Glomerular endothelial cell (primary cell): ENCODE measurements at places on chromosomes 12 and 14. TPM values are rescaled to one million over a fixed set of nuclear protein-coding genes. Genes with fewer than 3 reads are reported as not detected.

LHX5 gene
- total RNA-seq = not detected in 2 replicates

DNA sequence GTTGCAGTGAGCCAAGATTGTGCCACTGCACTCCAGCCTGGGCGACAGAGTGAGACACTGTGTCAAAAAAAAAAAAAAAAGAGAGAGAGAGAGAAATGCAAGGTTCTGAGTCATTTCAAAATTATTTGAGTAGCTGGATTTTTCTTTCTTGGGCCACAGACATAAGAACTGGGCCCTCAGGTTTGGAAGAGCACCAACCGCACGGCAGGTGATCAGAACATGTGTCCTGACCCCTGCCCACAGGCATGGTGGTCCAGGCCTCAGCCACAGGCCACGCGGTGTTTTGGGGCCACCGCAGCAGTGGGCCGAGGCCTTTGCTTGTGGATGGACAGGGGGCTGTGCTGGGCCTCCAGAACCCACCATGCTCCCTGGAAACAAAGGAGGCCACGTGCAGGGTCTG lies 126.7 kb downstream of the CALM1 start:
- no peak for DNase-seq

- DNase-seq = no peak
Measured at GRCh38 chr12:53053218-53054111, 3.6 kb downstream of the TNS2 start.

KRT81 gene
- total RNA-seq = not detected in 2 replicates

DEPDC4 gene
- total RNA-seq = 0.15 and 0.41 TPM in 2 replicates

C12orf50 gene
- 0.12 TPM in 1 of 2 replicates, not detected in the other for total RNA-seq

GRCh38 chr12:29286081-29286790 lies 94.7 kb downstream of the ERGIC2 start:
- no peak for DNase-seq

CCDC175 gene
- total RNA-seq = not detected in 2 replicates

DNA sequence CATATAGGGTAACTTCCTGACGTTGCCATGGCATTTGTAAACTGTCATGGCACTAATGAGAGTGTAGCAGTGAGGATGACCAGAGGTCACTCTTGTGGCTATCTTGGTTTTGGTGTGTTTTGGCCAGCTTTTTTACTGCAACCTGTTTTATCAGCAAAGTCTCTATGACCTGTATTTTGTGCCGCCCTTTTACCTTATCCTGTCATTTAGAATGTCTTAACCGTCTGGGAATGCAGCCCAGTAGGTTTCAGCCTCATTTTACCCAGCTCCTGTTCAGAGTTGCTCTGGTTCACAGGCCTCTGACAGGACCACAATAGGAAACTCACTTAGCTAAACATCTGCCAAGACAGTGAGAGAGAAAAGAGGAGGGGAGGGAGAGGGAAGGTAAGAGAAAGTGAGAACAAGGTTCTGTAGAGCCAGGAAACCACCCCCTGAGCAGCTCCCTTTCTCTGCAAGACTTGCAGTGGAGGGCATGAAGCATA lies 64.8 kb upstream of the PLEKHG3 start:
- DNase-seq = no peak

EIF2S3B gene
- 0.35 and 2.3 TPM in 2 replicates for total RNA-seq

CLEC2B gene
- 31.2 and 51.1 TPM in 2 replicates for total RNA-seq

GRCh38 chr14:46377305-46377704 lies 274.3 kb downstream of the RPL10L start:
- no peak for DNase-seq

- DNase-seq = no peak
Measured at GRCh38 chr14:94345344-94346064, 22.4 kb upstream of the SERPINA6 start.

GRCh38 chr12:124432376-124432775 lies 135.0 kb downstream of the NCOR2 start:
- no peak for DNase-seq

DNA sequence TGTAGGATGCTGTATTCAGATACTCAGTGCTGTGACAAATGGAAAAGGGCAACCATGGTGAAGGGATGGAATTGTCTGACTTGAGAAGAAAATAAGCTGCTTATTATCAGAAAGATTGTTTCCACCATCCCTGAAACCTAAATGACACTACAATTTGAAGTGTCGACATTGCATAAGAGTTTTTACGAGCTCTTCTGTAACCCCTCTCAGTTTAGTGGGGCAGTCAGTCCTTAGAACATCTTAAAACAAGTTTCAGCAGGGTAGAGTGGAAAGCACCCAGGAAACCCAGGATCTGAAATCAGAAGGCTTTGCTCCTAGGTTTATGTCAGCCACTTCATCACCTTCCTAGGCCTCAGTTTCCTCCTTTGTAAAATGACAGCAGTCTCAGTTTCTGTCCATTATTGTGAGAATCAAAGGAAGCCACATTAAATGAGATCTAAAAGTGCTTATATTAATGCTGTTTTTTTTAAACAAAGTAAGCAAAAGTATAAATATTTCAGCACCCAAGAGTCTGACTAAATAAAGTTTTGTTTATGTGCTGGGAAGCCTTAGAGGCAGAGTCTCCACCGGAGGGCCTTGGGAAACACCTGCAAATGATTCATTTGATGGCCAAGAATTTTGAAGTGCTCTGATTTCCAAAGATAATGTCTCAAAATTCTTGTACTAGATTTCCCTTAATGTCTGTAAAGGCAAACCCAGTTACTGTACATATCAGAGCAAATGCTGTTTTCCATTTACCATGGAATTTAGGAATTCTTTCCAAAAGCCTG lies 1.8 kb downstream of the IFT43 start:
- DNase-seq = no peak

GRCh38 chr12:11827091-11828061 lies 177.9 kb downstream of the ETV6 start:
- DNase-seq = no peak

DNA sequence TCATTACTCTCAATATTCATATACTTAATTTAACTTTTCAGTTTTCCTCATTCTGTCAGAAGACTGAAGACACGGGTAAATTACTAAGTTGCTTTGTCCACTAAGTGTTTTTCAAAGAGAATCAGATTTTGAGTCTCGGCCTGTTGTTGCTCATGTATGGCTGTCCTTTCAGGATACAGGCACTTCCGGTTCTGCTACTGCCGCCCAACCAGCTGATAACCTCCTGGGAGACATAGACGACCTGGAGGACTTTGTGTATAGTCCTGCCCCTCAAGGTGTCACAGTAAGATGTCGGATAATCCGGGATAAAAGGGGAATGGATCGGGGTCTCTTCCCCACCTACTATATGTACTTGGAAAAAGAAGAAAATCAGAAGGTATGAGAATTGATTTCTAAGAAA lies 28.3 kb upstream of the TEAD4 start:
- no peak for DNase-seq

KCNJ8 gene
- total RNA-seq = 0.10 and 0.41 TPM in 2 replicates

MIPOL1 gene
- 12.3 and 16.0 TPM in 2 replicates for total RNA-seq

KSR2 gene
- total RNA-seq = 1.3 and 3.6 TPM in 2 replicates

GRCh38 chr12:50517421-50518048 lies 12.8 kb downstream of the DIP2B start:
- peak; percentile 23 for DNase-seq

- DNase-seq = no peak
Measured at GRCh38 chr14:29553427-29553826, 374.2 kb downstream of the PRKD1 start.

IL22 gene
- not detected in 2 replicates for total RNA-seq

DNA sequence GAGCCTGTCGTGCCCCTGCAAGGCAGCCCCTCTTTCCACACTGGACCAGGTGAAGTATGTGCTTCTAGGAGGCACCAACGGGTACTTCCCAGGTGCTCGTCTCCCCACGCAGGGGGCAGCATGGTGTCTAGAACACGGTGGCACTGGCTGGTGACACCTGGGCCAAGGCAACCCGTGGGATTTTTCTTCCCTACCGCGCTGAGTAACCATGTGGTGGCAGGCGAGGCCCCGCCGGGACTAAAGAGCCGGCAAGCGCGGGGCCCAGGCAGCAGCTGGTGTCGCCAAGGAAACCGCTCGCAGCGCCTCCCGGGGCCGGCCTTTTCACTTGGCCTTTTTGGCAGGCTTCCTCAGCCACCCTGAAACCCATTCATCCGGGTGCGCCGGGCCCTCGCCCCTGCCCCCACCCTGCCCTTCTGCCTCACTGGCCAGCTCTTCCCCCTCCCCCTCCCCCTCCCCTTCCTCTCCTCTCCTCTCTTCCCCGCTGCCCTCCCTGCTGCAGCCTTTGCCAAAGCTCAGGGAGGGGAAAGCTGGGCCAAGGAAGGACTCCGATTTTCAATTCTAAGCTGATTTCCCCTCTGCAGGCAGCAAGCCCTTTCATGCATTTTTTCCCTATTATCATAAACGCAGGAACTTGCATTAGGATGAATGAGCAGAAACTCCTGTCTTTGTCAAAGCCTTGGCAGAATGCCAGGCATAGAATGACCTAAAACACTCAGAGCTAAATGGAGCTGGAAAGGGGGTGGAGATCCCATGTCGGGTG lies 81.2 kb downstream of the IRF2BPL start:
- peak; percentile 77 for DNase-seq

DNM1L gene
- total RNA-seq = 57.8 and 58.7 TPM in 2 replicates

DNA sequence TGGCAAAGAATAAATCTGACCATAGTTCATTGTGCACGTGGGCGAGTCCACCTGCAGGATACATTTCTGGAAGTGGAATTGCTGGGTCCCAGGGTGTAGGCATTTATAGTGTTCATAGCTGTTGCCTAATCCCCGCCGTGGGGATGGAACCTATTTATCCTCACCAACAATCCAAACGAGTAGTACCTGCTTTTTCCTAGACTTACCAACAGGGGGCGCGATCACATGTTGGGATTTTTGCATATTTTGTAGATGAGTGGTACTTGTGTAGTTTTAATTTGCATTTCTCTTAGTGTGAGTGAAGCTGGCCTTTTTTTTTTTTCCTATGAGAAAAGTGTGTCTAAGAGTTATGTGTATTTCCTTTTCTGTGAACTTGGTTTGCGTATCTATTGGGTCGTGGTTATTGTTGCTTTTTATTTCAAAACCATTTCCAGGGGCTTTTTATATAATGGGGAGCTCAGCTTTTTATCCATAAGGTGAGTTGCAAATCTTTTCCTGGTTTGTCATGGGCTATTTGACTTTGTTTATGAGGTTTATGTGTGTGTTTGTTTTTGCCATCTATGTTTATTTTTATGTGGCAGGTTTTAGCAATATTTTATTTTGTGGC lies 67.2 kb downstream of the CCDC92 start:
- DNase-seq = peak; percentile 44

- DNase-seq = no peak
Measured at GRCh38 chr12:26370098-26370497, 174.7 kb downstream of the SSPN start.

DNA sequence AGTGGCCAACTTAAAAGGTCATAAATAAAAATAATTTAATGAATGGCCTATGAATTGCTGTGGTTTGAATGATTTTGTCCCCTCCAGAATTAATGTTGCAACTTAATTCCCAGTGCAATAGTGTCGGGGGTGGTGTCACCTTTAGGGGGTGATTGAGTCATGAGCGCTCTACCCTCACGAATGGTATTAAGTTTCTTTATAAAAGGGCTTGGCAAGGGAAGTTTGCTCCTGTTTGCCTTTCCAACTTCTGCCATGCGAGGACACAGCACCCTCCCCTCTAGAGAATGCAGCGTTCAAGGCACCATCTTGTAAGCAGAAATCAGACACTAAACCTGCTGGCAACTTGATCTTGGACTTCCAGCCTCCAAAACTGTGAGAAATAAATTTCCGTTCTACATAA lies 253.3 kb downstream of the ATXN7L3B start:
- DNase-seq = no peak

GRCh38 chr12:10701843-10702242 lies 21.3 kb downstream of the YBX3 start:
- DNase-seq = no peak

GRCh38 chr14:22177870-22178269 lies 411.2 kb downstream of the DAD1 start:
- DNase-seq = no peak

ACSM4 gene
- total RNA-seq = not detected in 2 replicates

GRCh38 chr14:58119381-58119780 lies 32.6 kb downstream of the ARMH4 start:
- DNase-seq = no peak

DNA sequence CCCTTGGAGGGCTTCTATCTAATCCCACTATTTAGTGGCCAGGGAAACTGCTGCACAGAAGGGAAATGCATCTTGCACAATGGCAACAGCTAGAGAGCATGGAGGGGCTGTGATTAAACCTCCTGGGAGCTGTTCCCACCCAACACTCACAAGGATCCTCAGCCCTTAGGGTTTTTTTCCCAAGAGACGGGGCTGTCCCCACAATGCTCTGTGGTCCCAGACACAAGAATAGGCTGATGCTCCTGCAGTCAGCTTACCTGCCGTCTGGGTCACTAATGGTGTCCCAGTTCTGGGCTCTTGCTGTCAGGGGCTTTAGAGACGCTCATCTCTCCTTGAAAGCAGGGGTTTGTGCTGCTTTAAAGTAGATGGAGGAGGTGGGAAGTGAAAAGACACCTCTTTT lies 4.6 kb downstream of the SERPINA1 start:
- DNase-seq = no peak
